T-helper 2 cell (primary cell): ENCODE measurements at places on chromosomes 16 and 17.

GRCh38 chr16:86317813-86318650, 192.3 kb upstream of the FOXF1 start:
- DNase-seq: no peak

GRCh38 chr16:31009894-31010584, 399 bp downstream of the STX1B start:
- DNase-seq: no peak

DNA sequence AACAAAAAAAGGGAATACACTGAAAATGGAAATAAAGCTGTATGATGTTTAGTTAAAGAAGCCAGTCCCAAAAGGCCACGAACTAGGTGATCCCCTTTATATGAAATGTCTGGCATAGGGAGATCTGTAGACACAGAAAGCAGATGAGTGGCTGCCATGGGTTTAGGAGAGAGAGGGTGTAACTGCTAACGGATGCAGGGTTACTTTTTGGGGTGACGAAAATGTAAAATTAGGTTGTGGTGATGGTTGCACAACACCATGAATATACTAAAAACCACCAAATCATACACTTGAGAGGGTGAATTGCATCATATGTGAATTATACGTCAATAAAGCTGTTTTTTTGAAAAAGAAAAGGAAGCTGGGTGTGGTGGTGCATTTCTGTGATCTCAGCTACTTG, 99.6 kb downstream of the ADCY9 start:
- DNase-seq: no peak

DNA sequence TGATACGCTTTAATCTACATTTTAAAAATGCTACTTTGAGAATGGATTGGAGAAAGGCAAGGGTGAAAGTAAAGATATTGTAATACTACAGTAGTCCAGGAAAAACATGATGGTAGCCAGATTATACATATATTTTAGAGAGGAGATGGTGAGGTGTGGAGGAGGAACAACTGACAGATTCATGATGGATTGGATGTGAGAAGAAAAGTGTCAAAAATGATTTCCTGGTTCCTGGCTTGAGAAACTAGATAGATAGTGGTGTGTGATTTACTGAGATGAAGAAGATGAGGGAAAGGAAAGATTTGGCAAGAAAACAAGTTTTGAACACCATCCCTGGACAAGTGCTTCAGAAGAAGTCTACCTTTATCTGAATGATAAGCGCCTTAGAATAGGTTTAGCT, 80.5 kb downstream of the CHD9 start:
- DNase-seq: no peak

DNA sequence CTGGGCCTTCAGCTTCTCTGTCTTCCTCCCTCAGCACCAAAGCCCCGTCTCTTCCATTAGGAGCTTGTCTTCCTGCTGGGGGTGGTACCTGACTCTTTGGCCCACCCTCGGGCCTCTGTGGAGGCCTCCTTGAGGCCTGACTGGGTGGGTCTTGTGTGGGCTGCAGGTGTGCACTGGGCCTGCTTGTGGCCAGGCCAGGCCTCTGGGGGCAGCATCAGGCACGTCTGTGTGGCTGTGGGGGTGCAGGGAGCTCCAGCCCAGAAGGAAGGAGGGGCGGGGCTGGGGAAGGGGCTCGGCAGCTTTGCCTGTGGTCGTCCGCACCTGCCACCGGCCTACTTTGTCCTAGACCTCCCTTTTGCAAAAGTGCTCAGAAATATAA, 7.0 kb downstream of the PIGQ start:
- DNase-seq: no peak

DNA sequence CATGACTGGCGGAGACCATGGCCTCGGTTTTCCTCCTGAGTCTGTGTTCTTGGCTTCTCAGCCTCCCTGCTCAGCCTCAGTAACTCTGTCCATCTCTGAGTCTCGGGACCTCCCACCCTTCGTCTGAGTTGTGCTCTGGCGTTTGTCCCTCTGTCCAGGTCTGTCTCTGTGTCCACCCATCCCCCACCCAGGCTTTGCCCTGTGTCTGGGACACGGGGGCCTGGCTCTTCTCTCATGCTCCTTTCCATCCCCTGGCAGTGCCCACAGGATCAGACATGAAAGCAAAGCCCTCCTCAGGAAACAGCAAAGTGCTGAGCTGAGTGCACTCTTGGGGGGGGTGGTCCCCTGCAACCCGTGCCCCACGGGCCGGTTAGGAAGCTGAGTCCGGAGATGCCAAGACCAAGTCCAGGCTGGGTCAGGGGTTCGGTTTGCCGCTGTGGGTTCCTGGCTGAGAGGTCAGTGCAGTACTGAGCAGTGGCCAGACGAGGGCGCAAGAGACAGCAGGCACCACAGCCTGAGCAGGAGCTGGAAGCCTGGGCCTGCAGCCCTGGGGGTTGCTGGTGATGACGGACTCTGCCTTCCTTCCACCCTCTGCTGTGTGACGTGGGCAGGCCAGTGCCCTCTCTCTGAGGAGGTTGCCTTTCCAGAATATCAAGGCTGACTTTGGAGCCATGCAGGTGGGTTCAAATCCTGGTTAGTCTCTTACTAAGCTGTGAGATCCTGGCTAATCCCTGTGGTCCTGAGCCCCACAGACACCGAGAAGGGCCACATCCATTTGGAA, 2.5 kb downstream of the P2RX1 start:
- peak; percentile 62 for DNase-seq

DNA sequence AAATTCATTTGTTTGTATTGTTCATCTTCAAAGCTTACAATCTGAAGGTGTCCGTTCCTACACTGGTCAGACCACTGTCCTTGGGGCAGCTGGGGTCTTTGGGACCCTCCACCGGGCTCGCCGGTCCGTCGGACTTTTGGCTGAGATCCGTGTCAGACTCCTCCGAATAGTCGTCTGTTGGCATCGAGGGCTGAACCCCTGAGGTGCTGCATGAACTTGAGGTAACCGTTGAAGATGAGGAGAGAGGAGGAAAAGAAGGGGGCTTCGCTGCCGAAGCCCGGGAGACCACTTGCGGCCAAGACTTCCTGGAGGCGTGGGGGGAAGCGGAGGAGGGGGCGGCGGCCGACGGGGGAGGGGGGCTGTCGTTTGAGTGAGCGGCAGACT, 260.8 kb downstream of the ZFHX3 start:
- no peak for DNase-seq

GRCh38 chr16:71430744-71431143, 11.1 kb downstream of the TLE7 start:
- no peak for DNase-seq

- no peak for DNase-seq
Observed at GRCh38 chr17:8237886-8238285, 10.0 kb downstream of the CTC1 start.

DNA sequence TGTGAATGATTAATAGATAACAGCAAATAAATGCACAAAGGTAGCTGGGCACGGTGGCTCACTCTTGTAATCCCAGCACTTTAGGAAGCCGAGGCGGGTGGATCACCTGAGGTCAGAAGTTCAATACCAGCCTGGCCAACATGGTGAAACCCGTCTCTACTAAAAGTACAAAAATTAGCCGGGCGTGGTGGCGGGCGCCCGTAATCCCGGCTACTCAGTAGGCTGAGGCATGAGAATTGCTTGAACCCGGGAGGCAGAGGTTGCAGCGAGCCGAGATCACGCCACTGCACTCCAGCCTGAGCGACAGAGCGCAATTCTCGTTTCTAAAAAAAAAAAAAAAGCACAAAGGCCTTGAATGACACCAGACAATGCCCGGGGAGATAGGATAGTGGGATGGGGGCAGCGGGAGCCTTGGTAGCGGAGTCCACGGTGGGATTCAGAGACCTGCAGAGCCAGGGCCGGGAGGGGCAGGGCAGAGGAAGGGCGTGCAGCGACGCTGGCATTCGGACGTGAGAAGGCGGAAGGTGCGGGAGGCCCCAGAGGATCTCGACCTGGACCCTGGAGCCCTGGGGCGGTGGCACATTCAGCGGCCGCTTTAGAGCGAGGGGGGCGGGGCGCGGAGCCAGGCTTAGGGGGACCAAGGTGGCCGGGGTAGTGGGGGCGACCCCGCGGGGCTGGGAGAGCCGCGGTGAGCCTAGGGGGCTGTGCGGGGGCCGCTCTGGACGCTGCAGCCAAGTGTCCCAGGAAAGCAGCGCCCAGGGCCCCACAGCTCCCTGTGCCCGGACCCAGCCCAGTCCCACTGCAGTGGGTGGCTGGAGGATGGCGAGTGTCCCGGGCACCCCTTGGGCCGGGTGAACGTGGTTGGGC, 999 bp upstream of the FLYWCH2 start:
- no peak for DNase-seq

DNA sequence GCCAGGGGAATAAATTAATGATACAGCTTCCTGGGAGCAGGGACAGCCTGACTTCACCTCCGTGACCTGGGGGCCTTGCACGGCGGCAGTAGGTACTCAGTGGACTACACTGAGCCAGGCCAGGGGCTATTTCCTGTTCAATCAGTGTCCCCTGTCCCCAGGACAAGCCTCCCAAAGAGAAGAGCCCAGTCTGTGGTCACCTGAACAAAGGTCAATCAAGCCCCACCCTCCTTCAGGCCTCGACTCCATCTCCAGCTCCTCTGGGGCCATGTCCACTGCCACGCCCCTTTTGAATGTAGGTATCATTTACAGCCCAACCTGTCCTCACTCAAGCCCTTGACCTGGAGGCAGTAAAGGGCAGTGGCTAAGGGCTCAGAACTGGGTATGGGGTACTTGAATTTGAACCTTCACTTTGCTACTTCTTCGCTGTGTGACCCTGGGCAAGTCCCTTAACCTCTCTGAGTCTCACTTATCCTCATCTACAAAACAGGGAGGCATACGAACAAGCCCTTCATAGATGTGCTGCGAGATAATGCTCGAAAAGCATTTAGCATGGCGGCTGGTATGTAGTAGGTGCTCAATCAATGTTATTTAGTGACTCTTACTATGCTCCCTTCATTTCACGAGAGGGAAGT, 29.0 kb downstream of the MYH11 start:
- DNase-seq: no peak

DNA sequence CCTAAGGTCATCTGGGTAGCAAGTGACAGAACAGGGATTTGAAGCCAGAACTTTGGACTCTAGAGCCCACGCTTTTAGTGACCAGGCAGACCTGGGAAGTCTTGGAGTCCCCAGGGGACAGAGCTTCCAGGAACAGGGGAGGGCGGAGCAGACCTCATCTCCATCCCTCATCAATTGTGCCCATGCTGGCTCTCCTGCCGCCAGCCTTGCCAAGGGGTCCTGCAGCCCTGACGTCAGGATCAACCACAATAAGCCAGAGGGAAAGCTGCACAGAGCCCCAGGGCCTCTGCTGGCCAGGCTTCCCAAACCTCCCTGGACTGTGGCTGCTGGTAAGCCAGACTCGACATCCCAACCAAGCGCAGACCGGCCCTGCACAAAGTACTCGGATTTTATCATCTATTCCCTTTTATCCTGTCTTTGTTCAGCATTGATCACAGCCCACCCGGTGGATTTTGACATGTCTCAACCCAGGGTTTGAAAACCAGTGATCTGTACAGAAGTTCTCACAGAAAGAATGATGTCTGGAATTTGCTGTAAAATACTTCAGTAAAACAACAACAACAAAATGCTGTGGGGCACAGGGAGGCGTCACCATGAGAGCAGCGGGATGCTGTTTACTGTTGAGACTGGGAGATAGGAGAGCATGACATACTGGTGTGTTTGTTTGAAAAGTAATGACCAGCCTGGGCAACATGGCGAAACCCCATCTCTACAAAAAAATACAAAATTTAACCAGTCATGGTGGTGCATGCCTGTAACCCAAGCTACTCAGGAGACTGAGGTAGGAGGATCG, 11.8 kb downstream of the C16orf74 start:
- DNase-seq: no peak
